ENCODE measurements at places on chromosomes 1 and 21.

GRCh38 chr21:44929242-44929798 lies 8.6 kb upstream of the ITGB2 start:
- DNase-seq = no peak

- DNase-seq = no peak
Observed at GRCh38 chr1:94920061-94920460, 6.8 kb downstream of the CNN3 start.

GRCh38 chr1:101929343-101929742 lies 67.4 kb downstream of the OLFM3 start:
- no peak for DNase-seq

- no peak for DNase-seq
Observed at GRCh38 chr1:82299656-82300055, 498.9 kb downstream of the ADGRL2 start.

- no peak for DNase-seq
Observed at GRCh38 chr1:33060579-33061083, 20.3 kb upstream of the AZIN2 start.

DNA sequence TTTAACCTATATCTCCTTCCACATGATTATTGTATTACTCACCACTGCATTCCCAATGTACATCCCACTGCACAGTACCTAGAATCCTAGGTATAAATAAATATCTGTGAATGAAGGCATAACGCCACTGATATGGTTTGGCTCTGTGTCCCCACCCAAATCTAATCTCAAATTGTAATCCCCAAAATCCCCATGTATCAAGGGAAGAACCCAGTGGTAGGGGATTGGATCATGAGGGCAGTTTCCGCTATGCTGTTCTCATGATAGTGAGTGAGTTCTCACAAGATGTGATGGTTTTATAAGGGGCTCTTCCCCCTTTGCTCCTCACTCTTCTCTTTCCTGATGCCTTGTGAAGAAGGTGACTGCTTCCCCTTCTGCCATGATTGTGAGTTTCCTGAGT lies 599.0 kb upstream of the ADGRL2 start:
- no peak for DNase-seq

DNA sequence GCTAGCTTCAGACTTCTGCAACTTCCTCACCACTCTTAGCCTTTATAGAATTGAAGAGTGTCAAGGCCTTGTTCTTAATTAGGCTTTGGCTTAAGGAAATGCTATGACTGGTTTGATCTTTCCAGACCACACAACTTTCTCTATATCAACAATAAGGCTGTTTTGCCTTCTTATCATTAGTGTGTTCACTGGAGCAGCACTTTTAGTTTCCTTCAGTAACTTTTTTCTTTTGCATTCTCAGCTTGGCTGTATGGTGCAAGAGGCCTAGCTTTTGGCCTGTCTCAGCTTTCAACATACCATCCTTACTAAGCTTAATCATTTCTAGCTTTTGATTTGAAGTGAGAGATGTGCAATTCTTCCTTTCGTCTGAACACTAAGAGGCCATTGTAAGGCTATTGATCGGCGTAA lies 8.6 kb downstream of the PRKACB start:
- DNase-seq = no peak

DNA sequence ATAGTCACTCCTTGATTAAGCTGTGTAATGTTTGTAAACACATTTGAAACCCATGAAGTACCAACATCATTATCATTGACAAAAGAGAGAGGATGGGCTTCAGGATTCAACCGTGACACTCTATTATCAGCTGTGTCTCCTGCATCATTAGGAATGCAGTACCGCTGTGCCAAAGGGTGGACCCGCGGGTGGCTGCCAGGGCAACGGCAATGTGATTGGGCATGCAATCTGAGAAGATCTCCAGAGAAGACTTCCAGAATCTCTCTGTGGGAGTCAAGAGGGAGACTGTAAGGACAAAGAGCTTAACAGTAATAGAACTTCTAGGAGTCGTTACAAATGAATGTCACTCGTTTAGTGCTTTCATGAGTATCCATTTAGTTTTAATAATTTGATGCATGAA lies 97.9 kb downstream of the USH2A start:
- DNase-seq = no peak

- DNase-seq = no peak
Observed at GRCh38 chr1:43205671-43206070, 33.5 kb downstream of the CFAP57 start.

DNA sequence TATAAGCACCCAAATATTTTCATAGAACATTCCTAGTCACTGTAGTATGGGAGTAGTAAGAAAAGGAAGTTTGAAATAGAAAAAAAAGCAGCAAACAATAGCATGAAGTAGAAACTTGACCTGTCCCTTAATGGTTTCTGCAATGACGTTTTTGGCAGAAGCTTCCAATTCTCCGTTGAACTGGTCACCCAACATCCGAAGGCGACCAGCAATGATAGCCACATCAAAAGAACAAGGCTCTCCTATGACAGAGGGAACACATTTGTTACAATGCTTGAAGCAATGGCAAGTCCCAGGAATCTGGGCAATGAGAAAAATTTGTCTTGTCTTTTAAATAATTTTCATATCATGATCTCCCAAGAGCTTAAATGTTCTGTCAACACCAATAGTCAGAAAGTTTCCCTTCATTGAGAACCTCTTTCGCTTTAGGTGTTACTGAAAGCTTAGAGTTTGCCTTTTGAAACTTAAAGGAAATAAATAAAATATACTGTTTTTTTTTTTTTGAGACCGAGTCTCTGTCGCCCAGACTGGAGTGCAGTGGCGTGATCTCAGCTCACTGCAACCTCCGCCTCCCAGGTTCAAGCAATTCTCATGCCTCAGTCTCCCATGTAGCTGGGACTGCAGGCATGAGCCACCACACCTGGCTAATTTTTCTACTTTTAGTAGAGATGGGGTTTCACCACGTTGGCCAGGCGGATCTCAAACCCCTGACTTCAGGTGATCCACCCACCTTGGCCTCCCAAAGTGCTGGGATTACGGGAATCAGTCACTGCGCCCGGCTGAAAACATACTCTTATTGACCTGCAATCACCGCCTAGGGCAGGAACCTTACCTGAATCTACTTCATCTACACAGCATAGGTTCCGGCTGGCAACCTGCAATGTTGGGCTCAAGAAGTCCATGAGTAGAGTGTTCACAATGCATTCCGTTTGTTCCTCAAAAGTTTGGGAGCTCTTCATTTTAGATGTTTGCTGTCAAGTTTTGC lies 672 bp downstream of the BCL2L15 start:
- DNase-seq = no peak
